ENCODE measurements at places on chromosomes 6 and 20.
A peak's percentile ranks its signal among the peaks of the same experiment; 100 is the strongest.

DNA sequence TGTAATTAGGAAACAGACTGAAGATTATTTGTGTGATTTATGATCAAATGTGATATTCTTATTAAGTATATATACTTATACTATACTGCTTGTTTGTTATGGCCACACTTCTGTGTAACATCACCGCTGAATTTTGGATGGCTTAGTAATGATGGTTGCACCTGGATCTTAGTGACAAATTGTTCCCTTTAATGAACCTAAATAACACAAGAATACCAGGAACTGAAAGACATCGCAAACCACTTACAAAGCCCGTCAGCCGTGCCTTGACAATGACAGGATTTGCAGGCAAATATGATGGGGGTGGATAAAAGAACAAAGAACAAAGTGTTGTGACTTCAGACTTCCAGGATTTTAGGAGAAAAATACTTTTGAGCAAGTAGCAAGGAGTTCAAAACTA, 67.1 kb downstream of the LAMP5 start:
- DNase-seq: no peak

DNA sequence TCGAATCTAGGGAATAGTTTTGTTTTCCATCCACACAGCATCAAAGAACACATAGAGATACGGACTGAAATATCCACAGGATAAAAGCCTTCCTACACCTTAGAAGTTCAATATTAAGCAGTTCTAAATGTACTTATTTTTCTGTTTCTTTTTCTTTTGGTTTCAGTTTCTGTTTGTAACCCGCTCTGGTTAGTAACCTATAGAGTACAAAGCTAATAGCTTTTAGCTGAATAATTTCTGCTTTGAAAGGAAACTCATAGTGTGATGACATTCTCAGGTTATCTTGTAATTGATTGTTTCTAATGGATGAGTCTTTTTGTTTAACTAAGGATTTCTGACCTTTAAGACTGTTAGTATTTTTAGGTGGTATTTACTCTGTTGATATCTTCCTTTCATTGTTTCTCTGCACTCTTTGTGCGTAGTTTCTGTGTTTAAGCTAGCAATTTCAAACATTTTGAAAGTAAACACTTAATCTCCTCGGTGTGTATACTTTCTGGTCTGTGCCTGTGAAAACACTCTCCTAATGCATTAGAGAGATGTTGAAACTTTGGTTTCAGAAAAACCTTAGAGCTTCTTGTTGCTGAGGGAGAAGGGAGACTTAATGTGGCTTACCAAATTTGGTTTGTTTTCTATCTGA, 385.5 kb downstream of the HDGFL1 start:
- DNase-seq: no peak

GRCh38 chr20:59829786-59830664, 103.4 kb downstream of the SYCP2 start:
- no peak for DNase-seq

GRCh38 chr6:166105341-166106075, 62.1 kb downstream of the TBXT start:
- DNase-seq: no peak

- DNase-seq: no peak
Observed at GRCh38 chr6:106431972-106432371, 71.5 kb downstream of the CRYBG1 start.

- no peak for DNase-seq
Observed at GRCh38 chr6:56947924-56948323, 7.0 kb upstream of the BEND6 start.

GRCh38 chr20:31815408-31816188, 3.6 kb upstream of the MYLK2 start:
- DNase-seq: no peak

GRCh38 chr6:57130661-57131177, 40.7 kb downstream of the ZNF451 start:
- DNase-seq: no peak

DNA sequence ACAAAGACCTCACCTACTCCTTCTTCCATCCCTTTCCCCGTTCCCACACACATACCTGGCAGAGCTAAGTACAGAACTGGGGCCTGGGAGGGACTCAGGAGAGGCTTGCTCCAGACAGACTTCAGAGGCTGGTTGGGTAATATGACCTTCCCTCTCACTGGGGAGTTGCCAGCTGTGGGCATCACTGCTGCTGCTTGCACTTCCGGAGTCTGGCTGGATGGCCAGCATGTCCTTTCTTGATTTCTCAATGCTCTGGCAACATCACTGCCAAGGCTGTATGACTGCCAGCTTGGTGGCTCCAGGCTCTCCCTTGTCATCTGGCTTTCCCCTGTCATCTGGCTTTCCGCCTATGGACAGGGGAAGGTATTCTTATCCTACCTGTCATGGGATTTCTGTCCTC, 47.8 kb downstream of the CDH22 start:
- no peak for DNase-seq

- DNase-seq: peak; percentile 1
Observed at GRCh38 chr6:143677891-143678791, at the start of gene PHACTR2. TSS of gene PHACTR2 (plus strand) at chr6:143677965. CDS start at chr6:143678164, 199 bp downstream.

GRCh38 chr6:85015396-85015990, 251.1 kb upstream of the TBX18 start:
- no peak for DNase-seq

DNA sequence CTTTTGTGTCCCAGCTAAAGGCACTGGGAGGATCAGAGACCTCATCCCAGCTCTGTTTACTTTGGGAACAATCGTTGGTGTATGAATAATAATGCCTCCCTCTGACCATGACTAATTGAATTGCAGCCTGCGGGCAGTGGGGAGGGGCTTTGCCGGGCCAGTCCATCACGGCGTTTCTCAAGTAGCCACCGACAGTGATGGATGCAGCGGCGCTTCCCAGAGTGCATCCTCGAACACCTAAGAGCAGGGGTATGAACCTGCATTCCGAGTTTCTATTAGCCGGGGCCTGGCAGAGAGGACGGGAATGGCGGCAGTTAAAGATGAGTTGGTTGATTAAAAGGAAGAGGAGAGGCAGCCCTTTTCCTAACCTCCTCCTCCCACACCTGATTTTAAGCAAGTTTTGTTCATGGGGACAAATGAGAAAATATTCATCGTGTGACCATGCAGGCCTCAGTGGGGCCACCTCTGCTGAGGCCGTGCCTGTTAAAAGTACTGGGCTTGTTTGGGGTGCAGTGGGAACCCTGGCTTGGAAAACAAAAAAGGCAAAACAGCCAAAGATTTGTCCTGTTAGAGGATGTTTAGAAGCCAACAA, 154.1 kb downstream of the FOXA2 start:
- no peak for DNase-seq

DNA sequence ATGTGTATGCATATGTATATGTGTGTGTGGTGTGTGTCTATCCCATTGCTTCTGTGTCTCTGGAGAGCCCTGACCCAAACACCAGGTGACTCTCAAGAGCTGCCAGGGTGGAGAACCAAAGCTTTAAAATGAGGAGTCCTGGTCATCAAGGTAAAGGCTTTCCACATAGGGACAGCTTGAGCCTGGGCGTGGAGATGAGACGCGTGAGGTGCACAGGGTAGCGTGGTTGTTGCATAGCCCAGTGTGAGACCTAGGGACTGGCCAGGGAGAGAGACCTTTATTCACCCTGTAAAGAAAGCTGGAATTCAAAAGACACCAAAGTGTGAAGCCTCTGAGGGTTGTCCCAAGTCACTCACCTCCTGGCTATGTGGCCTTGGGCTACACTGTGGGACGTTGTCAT, 149.1 kb downstream of the SYCP2 start:
- no peak for DNase-seq

DNA sequence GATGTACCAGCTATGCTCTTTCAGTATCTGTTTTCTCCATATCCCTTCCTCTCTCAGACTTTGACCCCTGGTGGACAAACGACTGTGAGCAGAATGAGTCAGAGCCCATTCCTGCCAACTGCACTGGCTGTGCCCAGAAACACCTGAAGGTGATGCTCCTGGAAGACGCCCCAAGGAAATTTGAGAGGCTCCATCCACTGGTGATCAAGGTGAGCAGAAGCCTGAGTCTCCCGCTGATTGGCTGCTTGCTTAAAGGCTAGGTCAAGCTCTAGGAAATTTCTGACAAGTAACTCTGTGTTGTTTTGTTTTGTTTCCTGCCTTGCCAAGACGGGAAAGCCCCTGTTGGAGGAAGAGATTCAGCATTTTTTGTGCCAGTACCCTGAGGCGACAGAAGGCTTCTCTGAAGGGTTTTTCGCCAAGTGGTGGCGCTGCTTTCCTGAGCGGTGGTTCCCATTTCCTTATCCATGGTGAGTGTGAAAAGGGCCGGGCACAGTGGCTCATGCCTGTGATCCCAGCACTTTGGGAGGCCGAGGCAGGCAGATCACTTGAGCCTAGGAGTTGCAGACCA, 28.6 kb downstream of the C6orf89 start:
- no peak for DNase-seq

GRCh38 chr6:157527471-157527907, 146.5 kb downstream of the ZDHHC14 start:
- DNase-seq: no peak

DNA sequence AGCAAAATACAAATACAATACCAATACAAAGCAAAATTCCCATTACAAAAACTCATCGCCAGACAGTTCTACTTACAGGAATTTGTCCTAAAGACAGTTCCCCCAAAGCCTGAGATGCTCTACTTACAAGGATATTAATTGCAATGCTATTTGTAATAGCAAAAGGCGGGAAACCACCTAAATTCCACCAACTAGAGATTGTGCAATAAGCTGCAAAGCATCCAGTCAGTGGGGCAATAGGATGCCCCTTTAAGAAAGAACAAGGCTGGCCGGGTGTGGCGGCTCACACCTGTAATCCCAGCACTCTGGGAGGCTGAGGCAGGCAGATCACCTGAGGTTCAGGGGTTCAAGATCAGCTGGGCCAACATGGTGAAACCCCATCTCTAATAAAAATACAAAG, 39.1 kb downstream of the FAM209B start:
- DNase-seq: no peak

DNA sequence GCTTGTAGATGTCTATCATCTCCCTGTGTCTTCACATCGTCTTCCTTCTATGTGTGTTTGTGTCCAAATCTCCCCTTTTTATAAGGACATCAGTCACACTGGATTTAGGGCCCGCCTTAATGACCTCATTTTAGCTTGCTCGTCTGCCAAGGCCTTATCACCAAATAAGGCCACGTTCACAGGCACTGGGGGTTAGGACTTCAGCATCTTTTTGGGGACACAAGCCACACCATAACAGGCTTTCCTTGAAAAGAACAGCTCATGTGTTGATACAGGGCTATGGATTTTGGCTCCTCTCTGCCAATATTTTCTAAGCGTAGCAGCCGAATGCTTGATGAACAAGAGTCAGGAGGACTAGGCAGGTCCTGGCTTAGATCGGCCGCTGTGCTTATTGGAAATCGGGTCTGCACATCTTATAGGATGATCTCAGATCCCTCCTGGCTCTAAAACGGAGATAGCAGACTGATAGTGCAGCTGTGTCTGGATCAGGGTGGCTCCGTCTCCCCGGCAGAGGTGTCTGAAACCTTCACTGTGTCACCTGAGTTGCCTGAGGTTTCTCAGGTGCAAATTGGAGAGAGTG, 16.2 kb upstream of the TMEM181 start:
- DNase-seq: no peak

GRCh38 chr6:117264692-117265409, 507 bp upstream of the VGLL2 start:
- DNase-seq: no peak

DNA sequence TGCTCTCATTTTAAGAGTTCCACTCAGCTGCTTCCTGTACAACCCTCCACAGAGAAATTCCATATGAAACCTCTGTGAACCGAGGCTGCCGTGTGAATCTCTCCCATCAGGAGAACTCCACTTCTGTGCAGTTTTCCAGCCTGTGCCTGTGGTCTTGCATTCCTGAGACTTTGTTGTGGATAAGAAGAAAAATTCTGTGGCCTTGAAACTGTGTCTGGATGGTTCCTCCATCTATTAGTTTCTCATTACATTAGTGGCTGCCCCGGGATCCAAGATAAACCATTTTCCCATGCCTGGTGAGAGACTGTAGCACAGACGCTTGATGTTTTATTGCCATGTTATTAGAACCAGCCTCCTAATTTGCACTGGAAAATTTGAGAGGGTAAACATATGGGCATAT, 40.8 kb upstream of the TIAM2 start:
- no peak for DNase-seq

DNA sequence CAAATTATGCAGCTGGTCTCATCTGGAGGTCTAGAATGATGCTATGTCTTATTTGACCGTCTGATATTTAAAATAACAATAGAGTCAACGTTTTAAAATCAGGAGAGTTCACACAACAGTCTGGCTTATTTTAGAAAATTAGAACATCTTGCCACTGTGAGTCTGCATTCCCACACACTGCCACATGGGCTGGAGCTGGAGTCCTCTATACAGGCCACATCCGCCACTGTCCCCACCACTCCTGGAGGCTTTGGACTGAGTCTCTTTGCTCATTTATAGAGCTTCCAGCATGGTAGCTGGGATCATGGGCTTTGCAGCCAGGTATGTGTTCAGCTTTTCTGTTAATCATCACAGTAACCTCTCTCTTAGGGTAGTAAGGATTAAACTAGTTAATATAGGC, 68.8 kb upstream of the ZNFX1 start:
- DNase-seq: no peak

DNA sequence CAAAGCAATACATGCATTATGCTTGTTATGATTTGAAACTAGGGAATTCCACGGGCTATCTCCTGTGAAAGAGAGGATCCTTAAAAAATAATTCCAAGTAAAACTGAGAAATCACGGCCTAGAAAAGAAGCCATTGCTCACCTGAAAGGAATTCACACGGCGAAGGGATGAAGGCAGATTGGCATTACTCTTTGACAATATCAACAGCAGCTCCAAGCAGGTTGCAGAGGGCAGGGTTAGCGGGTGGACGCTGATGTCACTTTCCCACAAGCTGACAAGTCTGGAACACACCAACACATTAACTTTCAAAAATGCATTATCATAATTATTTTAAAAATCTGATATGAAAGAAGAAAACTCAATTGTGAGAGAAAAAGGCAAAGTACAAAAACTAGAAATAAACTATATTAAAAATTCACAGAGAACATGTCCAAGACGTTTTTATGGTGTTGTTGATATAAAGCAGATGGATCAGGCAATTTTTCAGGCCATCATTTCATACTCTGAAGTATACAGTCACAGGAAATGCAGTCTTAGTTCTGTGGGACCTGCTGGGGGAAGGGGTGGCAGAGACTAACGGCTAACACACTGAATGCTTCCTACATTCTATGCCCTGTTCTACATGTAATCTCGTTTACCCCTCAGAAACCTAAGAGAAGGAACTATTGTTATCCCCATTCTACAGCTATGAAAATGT, 108.3 kb downstream of the UBE3D start:
- DNase-seq: no peak

- DNase-seq: no peak
Observed at GRCh38 chr6:2977799-2978590, 6.6 kb upstream of the SERPINB6 start.

DNA sequence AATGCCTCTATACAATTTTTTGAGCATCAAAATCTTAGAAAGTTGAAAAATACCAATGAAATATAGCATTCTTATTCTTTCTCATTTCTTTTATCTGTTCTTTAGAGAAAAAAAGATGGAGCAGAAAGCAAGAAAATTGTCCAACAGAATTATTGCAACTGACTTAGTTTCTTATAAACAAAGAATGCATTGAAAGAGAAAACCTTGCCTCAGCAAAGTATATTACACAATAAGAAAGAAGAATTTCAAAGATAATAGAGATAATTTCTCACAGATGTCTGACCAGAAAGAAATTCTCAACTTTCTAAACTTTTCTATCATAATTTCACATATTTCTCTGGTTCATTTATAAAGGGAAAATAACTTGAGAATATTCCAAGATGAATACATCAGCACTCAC, 47.0 kb upstream of the PRND start:
- DNase-seq: no peak
